Ovary (tissue), 10 donors: ENCODE measurements at places on chromosomes 4 and X. TPM values are rescaled to one million over a fixed set of nuclear protein-coding genes. Genes with fewer than 3 reads are reported as not detected.

GRCh38 chr4:53633608-53634007 lies 42.3 kb upstream of the LNX1 start:
- peaks cover 16% of the 10 kb centered on the region for H3K4me1 ChIP-seq
- peak; percentile 34 for DNase-seq
- no peak overlapping the region for H3K4me3 ChIP-seq
- no peak overlapping the region for H3K27ac ChIP-seq

DNA sequence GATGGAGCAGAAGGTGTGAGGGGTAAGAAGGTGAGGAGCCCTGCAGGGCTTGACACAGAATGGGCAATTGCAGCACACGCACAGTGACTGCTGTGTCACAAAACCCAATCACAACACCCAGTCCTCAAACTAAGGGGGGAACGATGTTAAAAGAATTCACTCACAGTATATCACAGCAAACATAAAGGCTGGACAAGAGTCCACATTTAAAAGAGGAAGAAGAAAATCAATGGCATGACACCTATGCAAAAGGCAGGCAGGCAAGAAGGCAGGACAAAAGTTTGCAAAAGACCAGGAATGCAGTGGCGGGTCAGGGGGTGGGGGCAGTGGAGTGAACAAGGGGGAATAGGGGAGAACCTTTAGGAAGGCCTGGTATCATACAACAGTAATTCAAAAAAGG lies 77.7 kb downstream of the CDS1 start:
- DNase-seq, result no peak
- no peaks in the 10 kb centered on the region for H3K36me3 ChIP-seq
- no peaks in the 10 kb centered on the region for H3K27me3 ChIP-seq
- H3K27ac ChIP-seq, result no peak overlapping the region
- H3K4me3 ChIP-seq, result no peak overlapping the region
- peaks cover 6% of the 10 kb centered on the region for H3K4me1 ChIP-seq

DNA sequence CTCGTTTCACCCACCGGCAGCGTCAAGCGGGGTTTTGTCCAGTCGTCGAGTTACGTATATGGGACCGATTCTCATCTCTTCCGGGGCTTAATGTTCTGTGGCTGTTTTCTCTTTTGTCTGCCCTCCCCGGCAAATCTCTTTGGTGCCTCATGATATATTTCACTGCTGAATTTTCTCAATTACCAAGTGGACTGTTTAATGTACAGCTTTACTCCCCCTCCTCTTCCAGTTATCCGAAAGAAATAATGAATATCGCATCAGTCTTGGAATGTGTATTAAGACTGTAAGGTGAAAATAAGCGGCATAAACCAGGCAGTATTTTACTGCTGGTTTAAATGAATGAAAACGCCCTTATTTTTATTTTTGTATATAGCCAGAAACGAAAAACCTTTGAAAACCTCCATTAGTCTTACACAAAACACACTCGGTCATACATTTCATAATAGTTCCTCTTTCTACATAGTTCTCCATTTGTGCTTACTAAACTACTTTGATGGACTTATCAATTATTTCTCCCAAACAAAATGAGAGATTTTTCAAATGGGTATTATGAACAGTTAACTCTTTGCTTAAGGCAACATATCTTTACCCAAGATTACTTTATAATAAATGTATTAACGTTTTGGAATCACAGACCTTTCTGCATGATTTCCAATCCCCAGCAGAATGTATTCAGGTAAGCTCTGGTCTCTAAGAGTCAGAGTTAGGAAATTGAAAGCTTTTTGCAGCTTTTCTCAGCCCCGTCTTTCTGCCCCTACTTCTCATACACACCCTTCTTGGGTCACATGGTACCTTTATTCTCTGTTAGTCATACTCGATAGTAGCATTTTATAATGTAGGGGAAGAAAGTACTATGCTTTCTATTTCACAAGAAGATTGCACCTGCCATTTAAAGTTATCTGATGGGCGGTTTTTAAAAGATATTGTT lies 979 bp downstream of the RP2 start:
- H3K36me3 ChIP-seq, result no peaks in the 10 kb centered on the region
- H3K27me3 ChIP-seq, result no peaks in the 10 kb centered on the region
- DNase-seq, result no peak

Gene IRAK1
- total RNA-seq, result 69.7 TPM

Gene MAGEA8
- total RNA-seq, result not detected

Gene POLN
- total RNA-seq, result 11.4 TPM

Gene SSX4B
- total RNA-seq, result not detected
